Psoas muscle (tissue), 8 donors: ENCODE measurements at places on chromosomes 13 and 19. TPM values are rescaled to one million over a fixed set of nuclear protein-coding genes. Genes with fewer than 3 reads are reported as not detected.

Gene GAPDHS
- total RNA-seq: not detected

Gene PSPN
- total RNA-seq: 0.55 TPM

Gene LYL1
- total RNA-seq: 4.6 TPM

Gene TNNI3
- 9.4 TPM for total RNA-seq

- peak; percentile 84 for DNase-seq
These were observed 2.4 kb downstream of the GDF15 start for GRCh38 chr19:18388100-18388959.

DNA sequence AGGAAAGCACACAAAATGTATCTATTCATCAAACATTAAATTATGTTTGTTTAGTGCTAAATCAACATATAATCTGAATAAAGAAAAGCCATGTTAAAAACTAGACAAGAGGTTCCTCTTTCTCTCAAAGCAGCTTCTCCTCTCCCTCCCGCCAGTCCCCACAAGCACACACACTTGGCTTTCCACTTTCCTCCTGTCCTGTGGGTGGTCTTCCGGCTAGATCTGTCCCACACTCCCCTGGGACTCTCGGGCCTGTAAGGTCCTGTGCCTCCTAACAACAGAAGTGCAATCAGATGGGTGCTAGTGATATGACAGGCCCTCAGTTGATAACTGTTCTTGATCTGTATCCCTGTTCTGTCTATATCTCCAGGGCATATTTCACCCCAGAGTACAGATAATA, 45.6 kb upstream of the RAP2A start:
- no peak for DNase-seq

- no peak for DNase-seq
These were observed 64.8 kb downstream of the NHLRC3 start for GRCh38 chr13:39102981-39103490.

DNA sequence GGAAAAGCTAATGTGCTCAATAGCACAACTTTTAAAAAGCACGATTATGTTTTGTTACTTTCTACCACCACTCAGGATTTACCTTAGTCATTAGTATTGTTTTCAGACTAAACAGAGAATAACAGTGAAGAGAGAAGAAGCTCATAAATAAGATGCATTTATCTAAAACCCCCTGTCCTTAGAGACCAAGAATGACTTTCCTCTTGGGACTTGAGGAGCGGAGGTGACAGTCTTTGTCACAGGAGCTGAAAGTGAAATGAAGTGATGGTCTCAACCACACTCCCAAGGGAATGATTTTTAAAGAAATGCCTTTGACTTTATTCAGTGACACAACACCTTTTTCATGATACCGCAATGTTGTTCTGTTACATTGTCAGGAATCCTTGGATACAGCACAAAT, 190.6 kb upstream of the NBEA start:
- no peak for DNase-seq

GRCh38 chr13:66410314-66410713, 819.8 kb downstream of the PCDH9 start:
- DNase-seq: no peak

DNA sequence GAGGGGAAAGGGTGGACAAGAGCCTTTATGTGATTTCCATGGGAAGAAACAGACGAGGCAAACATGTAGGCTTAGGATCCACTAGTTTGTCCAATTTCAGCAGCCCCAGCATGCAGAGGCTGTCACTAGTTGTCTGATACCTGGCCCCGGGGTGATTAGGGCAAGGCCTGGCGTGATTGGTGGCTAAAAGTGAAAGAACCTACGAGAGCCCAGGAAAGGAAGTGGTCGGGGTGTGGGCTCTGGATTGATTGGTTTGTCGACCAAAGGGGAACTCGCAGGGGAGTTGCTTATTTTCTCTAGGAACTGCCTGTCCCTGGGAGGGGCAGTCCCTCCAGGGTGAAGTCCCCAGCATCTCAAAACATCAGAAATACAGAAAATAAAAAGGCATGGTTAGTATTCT, 64.2 kb upstream of the UQCRFS1 start:
- DNase-seq: no peak

GRCh38 chr19:44582581-44583265, 30.6 kb upstream of the IGSF23 start:
- DNase-seq: no peak
